Upper lobe of left lung (tissue), 6 donors: ENCODE measurements at places on chromosomes 11 and 22. TPM values are rescaled to one million over a fixed set of nuclear protein-coding genes. Genes with fewer than 3 reads are reported as not detected.

GRCh38 chr11:125369808-125370207 is 126.3 kb downstream of the FEZ1 start:
- no peak for DNase-seq

DNA sequence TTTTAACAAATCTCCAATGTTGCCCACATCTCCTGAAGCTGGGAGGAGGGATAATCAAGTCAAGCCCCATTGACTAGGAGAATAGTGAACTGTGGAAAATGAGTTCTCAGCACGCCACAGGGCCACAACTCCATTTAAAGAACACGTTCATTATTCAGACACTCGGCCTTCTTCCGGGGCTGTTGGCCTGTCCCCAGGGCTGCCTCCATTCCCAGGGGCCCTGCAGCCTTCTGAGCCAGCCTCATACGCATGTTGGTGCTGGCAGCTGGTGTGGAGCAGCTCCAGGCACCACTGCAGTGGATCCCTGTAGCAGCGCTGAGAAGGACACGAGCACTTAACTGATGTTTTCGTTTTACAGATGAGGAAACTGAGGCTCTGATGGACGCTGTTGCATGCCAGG is 87.5 kb upstream of the RCN1 start:
- DNase-seq, result peak; percentile 20

The OR4D5 gene
- total RNA-seq, result not detected

- DNase-seq, result peak; percentile 84
These were observed 7.8 kb downstream of the PIM3 start for GRCh38 chr22:49968313-49968830.

DNA sequence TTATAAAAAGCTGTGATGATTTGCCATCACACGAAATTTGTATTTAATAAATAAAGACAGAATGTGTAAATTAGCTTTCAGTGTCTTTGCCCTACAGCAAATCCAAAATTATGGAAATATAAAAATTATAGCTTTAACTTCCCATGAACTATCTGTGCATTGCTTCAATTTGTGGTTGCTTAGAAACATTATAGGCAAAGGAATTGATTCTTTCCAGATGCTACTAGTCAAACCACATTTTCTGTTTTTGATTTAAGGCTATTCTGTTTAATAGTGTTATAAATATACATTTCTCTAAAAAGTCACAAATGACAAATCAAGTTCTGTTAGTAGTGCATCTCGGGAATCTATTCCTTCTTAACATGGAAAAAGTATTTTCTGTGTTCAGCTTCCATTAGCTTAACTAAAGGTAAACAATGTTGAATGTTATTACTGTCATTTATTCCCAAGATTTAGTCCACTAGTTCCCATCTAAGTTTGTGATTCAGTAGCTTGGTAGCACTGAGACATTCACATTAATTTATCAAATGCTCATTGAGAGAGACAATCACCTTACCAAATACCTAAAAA is 1086.3 kb upstream of the CCDC90B start:
- no peak for DNase-seq

GRCh38 chr11:304915-305843 is 2.4 kb upstream of the IFITM2 start:
- no peak for DNase-seq

The SEC14L6 gene
- total RNA-seq, result 17.4 TPM
